Keratinocyte (primary cell): ENCODE measurements at places on chromosomes 16 and 17.
A peak's percentile ranks its signal among the peaks of the same experiment; 100 is the strongest.

DNA sequence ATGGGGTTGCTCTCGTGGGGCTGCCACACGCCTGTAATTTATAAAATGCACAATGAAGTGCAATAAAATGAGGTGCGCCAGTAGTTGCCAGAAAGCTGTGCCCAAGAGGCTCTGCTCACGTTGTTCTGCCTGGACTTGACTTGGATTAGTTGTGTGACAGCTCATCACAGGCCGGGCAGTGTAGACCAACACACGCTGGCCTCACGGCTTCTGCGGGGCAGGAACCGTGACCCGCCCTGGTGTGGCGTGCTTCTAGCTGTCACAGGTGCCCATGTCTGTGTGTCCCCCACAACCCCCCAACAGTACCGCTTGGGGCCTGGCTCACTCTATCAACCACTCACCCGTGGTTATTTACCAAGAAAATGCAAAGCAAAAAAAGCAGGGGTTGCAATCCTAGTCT lies 112.2 kb upstream of the ZNF750 start:
- no peak for DNase-seq

DNA sequence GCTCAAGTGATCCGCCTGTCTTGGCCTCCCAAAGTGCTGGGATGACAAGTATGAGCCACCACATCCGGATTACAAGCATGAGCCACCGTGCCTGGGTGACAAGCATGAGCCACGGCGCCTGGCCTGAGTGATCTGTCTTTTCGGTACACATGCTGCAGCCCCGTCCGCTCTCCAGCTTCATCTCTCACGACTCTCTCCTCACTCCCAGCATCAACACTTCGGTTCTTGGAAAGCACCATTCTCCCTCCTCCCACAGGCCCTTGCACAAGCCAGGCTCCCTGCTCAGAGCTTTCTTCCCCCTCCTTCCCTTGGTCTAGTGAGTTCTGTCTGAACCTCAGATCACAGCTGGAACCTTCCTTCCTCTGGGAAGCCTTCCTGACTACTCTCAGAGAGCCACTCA lies 6.5 kb upstream of the NCBP3 start:
- no peak for DNase-seq

GRCh38 chr16:61887903-61888302 lies 148.3 kb downstream of the CDH8 start:
- peak; percentile 19 for DNase-seq

GRCh38 chr17:43952724-43953666 lies 745 bp downstream of the PYY start:
- DNase-seq: no peak

GRCh38 chr17:68351395-68351794 lies 60.1 kb downstream of the ARSG start:
- no peak for DNase-seq

DNA sequence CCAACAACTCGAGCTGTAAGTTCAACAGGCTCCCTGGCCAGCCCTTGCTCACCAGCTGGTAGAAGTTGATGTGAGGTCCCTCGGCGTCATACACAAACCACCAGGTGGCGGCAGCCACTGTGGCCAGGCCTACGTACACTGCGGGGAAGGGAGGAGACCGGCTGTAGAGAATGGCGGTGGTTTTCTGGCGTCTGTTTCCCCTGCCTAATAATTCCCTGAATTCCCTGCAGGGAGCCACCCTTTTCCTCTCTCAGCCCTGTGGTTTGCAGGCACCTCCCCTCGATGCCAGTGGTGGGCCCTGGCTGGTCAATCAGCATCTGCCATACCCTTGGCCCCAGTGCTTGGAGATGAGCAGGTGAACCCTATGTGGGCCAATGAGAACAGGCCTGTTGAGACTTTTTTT lies 18.9 kb upstream of the P2RX1 start:
- no peak for DNase-seq
